ENCODE measurements at places on chromosomes 16 and 17. TPM values are rescaled to one million over a fixed set of nuclear protein-coding genes. Genes with fewer than 3 reads are reported as not detected.

Gene DBNDD1
- total RNA-seq: 24.2 TPM

Gene FAM83G
- 17.9 TPM for total RNA-seq

- no peak for DNase-seq
Measured at GRCh38 chr16:86181526-86181925, 282.6 kb downstream of the IRF8 start.

GRCh38 chr16:77689971-77690370, 32.3 kb upstream of the NUDT7 start:
- DNase-seq: no peak

GRCh38 chr17:62732125-62732524, 76.0 kb downstream of the MARCHF10 start:
- no peak for DNase-seq

- DNase-seq: no peak
Measured at GRCh38 chr17:77637818-77638575, 320.5 kb upstream of the TNRC6C start.

DNA sequence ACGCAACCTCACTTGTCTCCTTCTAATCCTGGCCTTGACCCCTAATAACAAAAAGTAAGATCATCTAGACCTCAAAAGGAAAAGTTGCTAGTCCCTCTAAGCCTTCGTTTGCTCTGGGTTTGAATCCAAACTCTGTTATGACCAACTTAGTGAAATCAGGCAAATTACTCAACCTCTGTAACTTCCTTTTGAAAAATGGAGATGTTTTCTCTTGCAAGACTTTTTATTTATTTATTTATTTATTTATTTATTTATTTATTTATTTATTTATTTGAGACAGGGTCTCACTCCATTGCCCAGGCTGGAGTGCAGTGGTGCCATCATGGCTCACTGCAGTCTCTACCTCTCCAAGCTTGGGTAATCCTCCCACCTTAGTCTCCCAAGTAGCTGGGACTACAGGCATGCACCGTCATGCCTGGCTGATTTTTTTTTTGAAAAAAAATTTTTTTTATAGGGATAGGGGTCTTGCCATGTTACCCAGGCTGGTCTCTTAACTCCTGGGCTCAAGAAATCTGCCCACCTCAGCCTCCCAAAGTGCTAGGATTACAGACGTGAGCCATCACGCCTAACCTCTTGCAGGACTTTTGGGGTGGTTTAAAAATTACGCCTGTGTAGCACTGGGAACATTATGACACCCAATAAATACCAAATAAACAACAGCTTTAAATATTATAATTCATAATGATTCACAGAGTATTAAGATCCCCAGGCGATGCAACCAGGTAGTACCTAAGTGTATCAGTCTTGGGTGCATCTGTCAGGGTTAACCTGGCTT, 63.4 kb downstream of the PITPNC1 start:
- no peak for DNase-seq

- no peak for DNase-seq
Measured at GRCh38 chr17:57210972-57211411, 45.3 kb upstream of the MSI2 start.

GRCh38 chr16:83779886-83780285, 27.9 kb upstream of the HSBP1 start:
- DNase-seq: peak; percentile 5

DNA sequence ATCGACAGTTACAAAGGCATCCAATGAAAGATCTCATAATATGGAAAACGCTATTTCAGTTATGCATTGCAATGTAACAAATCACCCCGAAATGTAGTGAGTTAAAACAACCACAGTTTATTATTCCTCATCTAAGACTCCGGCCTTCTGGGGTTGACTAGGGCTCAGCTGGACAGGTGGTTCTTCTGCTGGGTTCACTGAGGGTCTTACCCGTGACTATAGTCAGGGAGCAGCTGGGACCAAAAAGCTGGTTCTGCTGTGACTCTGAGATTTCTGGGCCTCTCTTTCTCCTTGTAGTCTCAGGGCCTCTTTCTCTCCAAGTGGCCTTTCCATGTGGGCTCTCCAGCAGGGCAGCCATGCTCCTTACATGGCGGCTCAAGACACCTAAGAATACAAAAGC, 196.0 kb downstream of the IRX3 start:
- no peak for DNase-seq

GRCh38 chr17:80559825-80560251, 15.2 kb downstream of the RPTOR start:
- peak; percentile 67 for DNase-seq

- no peak for DNase-seq
Measured at GRCh38 chr17:10034719-10035475, 129.8 kb upstream of the RCVRN start.
